ENCODE measurements at places on chromosomes 6 and 20. TPM values are rescaled to one million over a fixed set of nuclear protein-coding genes. Genes with fewer than 3 reads are reported as not detected.

DNA sequence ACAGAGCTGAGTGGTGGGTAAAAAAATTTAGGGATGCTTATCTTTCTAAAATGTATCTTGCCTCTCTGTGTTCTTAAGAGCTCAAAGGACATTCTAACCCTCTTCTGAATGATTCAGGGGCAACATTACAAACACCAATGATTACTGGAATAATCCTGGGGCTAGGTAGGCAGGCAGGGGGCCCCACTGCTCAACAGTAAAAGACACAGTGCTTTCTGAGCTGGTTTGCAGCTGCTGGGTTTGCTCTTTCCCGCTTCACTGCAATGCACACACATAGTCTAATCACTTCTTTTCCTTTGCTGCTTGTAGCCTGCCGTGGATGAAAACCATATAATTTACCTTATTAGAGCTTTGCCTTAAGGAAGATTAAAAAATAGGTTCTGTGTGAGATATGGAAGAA lies 23.9 kb downstream of the CLDN20 start:
- no peak for DNase-seq

GRCh38 chr6:141218583-141218982 lies 914.1 kb upstream of the GJE1 start:
- no peak for DNase-seq

DNA sequence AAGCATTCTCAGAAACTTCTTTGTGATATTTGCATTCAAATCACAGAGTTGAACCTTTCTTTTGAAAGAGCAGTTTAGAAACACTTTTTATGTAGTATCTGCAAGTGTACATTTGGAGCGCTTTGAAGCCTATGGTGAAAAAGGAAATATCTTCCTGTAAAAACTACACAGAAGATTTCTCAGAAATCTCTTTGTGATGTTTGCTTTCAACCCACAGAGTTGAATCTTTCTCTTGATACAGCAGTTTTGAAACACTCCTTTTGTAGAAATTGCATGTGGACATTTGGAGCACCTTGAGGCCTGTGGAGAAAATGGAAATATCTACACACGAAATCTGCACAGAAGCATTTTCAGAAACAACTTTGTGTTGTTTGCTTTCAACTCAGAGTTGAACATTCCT lies 612.3 kb upstream of the ZNF337 start:
- no peak for DNase-seq

Gene TPBG
- 362 TPM for total RNA-seq
